ENCODE measurements at places on chromosomes 7 and 10.

DNA sequence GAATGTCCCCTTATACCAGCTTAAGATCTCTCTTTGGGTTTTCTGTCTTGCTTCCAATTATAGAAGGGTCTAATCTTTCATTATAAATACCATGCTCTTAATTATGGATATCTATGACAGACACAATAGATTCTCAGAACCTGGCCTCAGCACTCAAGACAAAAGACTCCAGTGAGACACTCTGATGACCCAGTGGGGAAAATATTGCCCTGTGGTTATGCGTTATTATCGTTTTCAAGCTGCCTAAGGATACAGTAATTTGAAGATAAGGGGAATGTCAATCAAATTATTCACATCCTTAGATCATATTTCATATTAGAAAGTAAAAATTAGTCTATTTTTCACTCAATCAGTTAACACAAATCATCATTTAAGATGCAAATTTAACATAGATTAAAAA, 748.8 kb downstream of the XPNPEP1 start:
- no peak for ATAC-seq
- no peaks in the 10 kb centered on the region for H3K27me3 ChIP-seq
- no peak overlapping the region for H3K4me3 ChIP-seq
- no peak overlapping the region for H3K27ac ChIP-seq
- no peaks in the 10 kb centered on the region for H3K4me1 ChIP-seq
- no peaks in the 10 kb centered on the region for H3K36me3 ChIP-seq

GRCh38 chr7:26664735-26665416, 199.5 kb downstream of the SKAP2 start:
- H3K36me3 ChIP-seq = no peaks in the 10 kb centered on the region
- ATAC-seq = no peak
- H3K27me3 ChIP-seq = no peaks in the 10 kb centered on the region
- peaks cover 7% of the 10 kb centered on the region for H3K4me1 ChIP-seq
- no peak overlapping the region for H3K27ac ChIP-seq
- H3K4me3 ChIP-seq = no peak overlapping the region

GRCh38 chr10:115335366-115335765, 242.2 kb downstream of the ATRNL1 start:
- H3K27me3 ChIP-seq = no peaks in the 10 kb centered on the region
- H3K27ac ChIP-seq = no peak overlapping the region
- H3K36me3 ChIP-seq = no peaks in the 10 kb centered on the region
- ATAC-seq = no peak
- no peak overlapping the region for H3K4me3 ChIP-seq

GRCh38 chr10:102480396-102480795, 22.1 kb downstream of the ACTR1A start:
- no peak overlapping the region for H3K4me3 ChIP-seq
- no peaks in the 10 kb centered on the region for H3K27me3 ChIP-seq
- peaks cover 34% of the 10 kb centered on the region for H3K36me3 ChIP-seq
- no peak for ATAC-seq

- no peak for ATAC-seq
- H3K36me3 ChIP-seq = peaks cover 10% of the 10 kb centered on the region
- no peak overlapping the region for H3K27ac ChIP-seq
- H3K27me3 ChIP-seq = no peaks in the 10 kb centered on the region
Measured at GRCh38 chr10:91493313-91493712, 83.2 kb downstream of the HECTD2 start.

GRCh38 chr10:30587522-30588031, 42.0 kb downstream of the LYZL2 start:
- H3K36me3 ChIP-seq = no peaks in the 10 kb centered on the region
- H3K27me3 ChIP-seq = no peaks in the 10 kb centered on the region
- H3K4me1 ChIP-seq = peaks cover 33% of the 10 kb centered on the region
- peak overlapping the region; percentile 63 for H3K27ac ChIP-seq

DNA sequence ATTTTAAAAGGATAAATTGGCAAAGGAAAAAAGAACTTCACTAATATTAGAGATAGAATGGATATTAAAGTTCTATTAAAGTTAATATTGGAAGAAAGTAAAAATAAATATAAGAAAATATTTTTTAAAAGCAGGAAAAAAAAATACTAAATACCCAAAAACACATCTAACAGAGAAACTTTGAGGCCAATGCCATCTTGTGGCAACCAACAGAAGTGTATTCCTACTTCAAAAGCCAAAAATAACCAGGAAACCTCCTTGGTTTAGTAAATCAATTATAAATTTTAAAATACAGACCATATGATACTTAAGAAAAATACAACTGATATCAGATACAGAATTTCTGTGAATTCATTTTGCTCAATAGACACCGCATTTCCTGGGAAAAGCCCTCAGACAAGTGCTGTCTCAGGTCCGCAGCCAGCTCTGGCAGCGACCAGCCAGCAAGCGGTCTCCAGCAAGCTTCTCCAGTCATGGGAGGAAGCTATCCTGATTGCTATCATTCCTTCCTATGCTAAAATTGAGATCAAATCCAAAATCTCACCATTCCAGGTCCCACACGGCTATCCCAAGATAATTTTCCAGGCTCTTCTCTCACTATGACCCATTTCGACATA, 65.3 kb downstream of the LMBR1 start:
- H3K4me3 ChIP-seq = no peak overlapping the region
- no peaks in the 10 kb centered on the region for H3K27me3 ChIP-seq
- H3K36me3 ChIP-seq = peaks cover 18% of the 10 kb centered on the region

DNA sequence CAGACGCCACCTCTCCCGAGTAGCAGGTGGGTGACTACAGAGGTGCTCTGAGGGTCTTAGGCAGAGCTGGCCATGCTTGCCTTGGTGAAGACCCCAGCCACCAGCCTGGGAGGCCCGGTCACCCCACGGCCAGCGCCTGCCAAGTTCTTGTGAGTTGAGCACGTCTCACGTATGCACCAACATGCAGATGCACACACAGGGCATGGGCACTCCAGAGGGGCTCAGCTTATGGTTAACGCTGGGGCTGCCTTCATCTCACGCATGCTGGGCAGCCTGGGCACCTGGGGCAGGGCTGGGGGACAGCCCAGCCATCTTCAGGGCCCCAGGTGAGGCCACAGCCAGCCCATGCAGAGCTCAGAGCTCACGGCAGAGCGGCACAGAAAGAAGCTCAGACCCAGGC, 41.0 kb downstream of the PTPRN2 start:
- peaks cover 11% of the 10 kb centered on the region for H3K27me3 ChIP-seq
- H3K27ac ChIP-seq = no peak overlapping the region
- no peak overlapping the region for H3K4me3 ChIP-seq

DNA sequence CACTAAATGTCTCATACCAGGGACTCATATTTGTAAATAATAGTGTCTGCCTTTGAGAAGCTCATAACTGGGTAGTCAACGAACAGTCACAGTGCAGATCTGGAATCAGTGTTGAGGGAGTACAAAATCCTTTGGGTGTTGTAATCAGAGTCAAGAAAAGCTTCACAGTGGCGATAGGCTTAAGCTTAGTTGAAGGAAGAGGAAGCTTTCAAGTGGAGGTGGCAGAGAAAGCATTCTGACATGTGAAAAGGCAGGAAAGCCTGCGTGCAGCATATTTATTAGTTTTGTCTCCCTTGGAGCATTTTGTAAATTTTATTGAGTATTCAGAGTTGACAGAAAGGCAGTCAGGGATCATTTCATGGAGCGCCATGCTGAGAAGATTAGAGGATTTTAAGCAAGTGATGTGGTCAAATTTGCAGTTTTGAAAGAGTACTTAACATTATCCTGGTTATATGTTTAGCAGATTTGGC, 104.9 kb downstream of the ADK start:
- peaks cover 7% of the 10 kb centered on the region for H3K36me3 ChIP-seq
- peaks cover 37% of the 10 kb centered on the region for H3K4me1 ChIP-seq
- ATAC-seq = no peak
- no peak overlapping the region for H3K27ac ChIP-seq
- no peak overlapping the region for H3K4me3 ChIP-seq

- peaks cover 5% of the 10 kb centered on the region for H3K4me1 ChIP-seq
- H3K27ac ChIP-seq = no peak overlapping the region
- H3K4me3 ChIP-seq = no peak overlapping the region
Measured at GRCh38 chr10:86899670-86900276, 57.6 kb downstream of the MMRN2 start.

GRCh38 chr7:11615174-11615573, 216.8 kb downstream of the THSD7A start:
- peak; percentile 43 for ATAC-seq
- no peak overlapping the region for H3K27ac ChIP-seq
- no peak overlapping the region for H3K4me3 ChIP-seq
- no peaks in the 10 kb centered on the region for H3K27me3 ChIP-seq
- no peaks in the 10 kb centered on the region for H3K36me3 ChIP-seq
- H3K4me1 ChIP-seq = no peaks in the 10 kb centered on the region

GRCh38 chr10:42594246-42594650, 44.1 kb downstream of the ZNF33B start:
- peaks cover 87% of the 10 kb centered on the region for H3K36me3 ChIP-seq
- H3K4me1 ChIP-seq = no peaks in the 10 kb centered on the region
- no peaks in the 10 kb centered on the region for H3K27me3 ChIP-seq
- H3K27ac ChIP-seq = no peak overlapping the region
- H3K4me3 ChIP-seq = no peak overlapping the region
- no peak for ATAC-seq

DNA sequence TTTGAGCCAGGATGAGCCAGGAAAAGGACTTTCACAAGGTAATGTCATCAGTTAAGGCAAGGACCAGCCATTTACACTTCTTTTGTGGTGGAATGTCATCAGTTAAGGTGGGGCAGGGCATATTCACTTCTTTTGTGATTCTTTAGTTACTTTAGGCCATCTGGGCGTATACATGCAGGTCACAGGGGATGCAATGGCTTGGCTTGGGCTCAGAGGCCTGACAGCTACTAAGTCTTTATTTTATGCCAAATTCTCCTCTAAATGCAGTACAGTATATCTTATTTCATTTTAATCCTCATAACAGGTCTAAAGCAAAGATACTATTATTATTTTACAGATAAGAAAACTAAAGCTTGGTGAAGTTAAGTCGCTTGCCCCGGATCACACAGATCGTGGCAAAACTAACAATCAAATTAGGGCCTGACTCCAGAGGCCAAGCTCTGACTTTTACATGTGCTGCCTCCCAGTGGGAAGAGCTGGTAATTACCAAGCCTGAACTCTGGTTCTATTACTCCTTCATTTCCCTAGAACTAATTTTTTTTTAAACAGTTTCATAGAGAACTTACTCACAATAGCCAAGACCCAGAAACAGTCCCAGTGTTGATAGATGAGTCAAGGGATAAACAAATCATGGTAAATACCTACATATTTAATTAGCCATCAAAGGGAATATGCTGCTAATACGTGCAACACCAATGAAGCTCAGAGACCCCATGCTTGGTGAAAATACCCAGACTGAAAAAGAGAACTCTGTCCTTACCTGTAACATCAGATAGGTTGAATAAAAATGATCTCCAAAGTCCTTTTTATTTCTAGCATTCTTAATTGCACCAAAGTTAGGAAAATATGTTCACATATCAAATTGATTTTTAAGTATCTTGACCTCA, 35.4 kb downstream of the C7orf25 start:
- H3K27me3 ChIP-seq = peaks cover 14% of the 10 kb centered on the region
- ATAC-seq = peak; percentile 67
- no peaks in the 10 kb centered on the region for H3K36me3 ChIP-seq
- no peak overlapping the region for H3K4me3 ChIP-seq
- H3K27ac ChIP-seq = peak overlapping the region; percentile 2

DNA sequence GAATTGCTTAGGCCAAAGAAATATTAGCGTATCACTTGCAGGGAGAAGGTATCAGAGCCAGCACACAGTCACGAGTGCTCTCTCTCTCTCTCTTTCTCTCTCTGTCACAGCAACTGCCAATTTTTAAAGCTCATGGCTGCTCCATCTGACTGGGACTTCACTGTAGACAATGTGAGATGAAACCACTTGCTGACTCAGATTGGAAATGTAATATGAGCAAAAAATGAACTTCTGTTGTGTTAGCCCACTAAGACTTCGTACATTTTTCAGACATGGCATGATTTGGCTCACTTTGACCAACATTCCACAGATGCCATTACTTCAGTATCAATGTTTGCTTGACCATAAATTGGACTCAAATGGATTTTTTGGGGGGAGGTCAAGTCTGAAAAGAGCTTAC, 68.1 kb downstream of the DGKB start:
- no peaks in the 10 kb centered on the region for H3K27me3 ChIP-seq
- no peaks in the 10 kb centered on the region for H3K4me1 ChIP-seq
- no peak overlapping the region for H3K27ac ChIP-seq
- ATAC-seq = no peak
- H3K4me3 ChIP-seq = no peak overlapping the region
- no peaks in the 10 kb centered on the region for H3K36me3 ChIP-seq

DNA sequence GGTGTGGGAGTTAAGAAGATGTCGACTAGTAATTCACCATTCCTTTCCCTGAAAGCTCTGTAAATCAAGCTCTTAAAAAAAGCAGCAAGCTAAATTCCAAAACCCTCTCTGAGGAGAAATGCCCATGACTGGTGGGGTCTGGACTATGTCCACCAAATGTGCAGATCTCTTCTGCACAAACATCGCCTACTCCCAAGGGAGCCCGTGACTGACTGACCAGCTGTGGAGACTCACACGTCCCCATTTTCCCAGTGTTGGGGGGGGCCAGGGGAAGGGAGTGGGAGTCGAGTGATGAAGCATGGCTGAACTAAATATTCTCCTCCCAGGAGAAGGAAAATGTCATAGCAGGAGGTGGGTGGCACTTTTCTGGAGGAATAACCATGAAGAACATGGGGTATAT, 164.1 kb upstream of the HPS1 start:
- H3K27ac ChIP-seq = no peak overlapping the region
- peaks cover 32% of the 10 kb centered on the region for H3K27me3 ChIP-seq
- no peak for ATAC-seq
- H3K36me3 ChIP-seq = no peaks in the 10 kb centered on the region
- no peak overlapping the region for H3K4me3 ChIP-seq

DNA sequence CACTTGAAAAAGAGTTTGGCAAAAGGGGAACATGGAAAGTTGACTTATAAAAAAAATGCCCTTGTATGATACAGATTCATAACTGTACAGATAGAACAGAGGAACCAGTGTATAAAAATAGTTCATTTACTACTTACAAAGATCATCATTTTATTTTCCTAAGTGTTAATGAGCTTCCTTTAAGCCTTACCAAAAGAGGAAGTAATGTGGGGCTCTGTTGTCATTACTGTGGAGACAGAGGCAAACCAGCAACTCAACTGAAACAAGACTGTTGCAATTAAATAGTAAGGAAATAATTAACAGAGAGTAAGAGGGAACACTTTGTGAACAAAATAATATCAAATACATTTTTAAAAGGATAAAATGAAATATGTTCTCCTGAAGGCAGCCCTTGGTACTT, 526.2 kb upstream of the ADARB2 start:
- ATAC-seq = no peak
- no peak overlapping the region for H3K4me3 ChIP-seq
- H3K36me3 ChIP-seq = no peaks in the 10 kb centered on the region
- no peaks in the 10 kb centered on the region for H3K4me1 ChIP-seq
- H3K27me3 ChIP-seq = peaks cover 7% of the 10 kb centered on the region

GRCh38 chr10:26566525-26567350, 128.6 kb downstream of the APBB1IP start:
- H3K4me3 ChIP-seq = no peak overlapping the region
- H3K36me3 ChIP-seq = peaks cover 86% of the 10 kb centered on the region
- H3K27ac ChIP-seq = no peak overlapping the region
- H3K27me3 ChIP-seq = no peaks in the 10 kb centered on the region

Measured in stimulated activated memory B cell treated with anti-CD40 and anti-IgM and Interleukin-4, amounts not matched to agents 10 μg/mL and 1 μg/mL and 100 μg/mL, for 72 hours (primary cell).